ENCODE measurements at places on chromosomes 16 and 17. TPM values are rescaled to one million over a fixed set of nuclear protein-coding genes. Genes with fewer than 3 reads are reported as not detected.

Gene C16orf96
- total RNA-seq, result 0.21 TPM

Gene TEKT1
- not detected for total RNA-seq

Gene KRTAP4-9
- not detected for total RNA-seq

Gene KRT40
- not detected for total RNA-seq

Gene ABCC12
- total RNA-seq, result not detected

Gene SMIM36
- not detected for total RNA-seq

Gene RAB11FIP4
- 35.5 TPM for total RNA-seq

Gene CRYBA1
- total RNA-seq, result not detected

Gene PDK2
- 31.3 TPM for total RNA-seq

Gene TNRC6C
- total RNA-seq, result 40.2 TPM

Gene SLC6A4
- 0.12 TPM for total RNA-seq

Gene PRSS21
- total RNA-seq, result 0.27 TPM

Gene CLDN6
- total RNA-seq, result not detected

Gene KRTAP9-8
- total RNA-seq, result not detected

Gene ARHGDIG
- not detected for total RNA-seq

Gene SLFN14
- not detected for total RNA-seq

Gene PLXDC1
- 6.0 TPM for total RNA-seq

Gene KLHL10
- total RNA-seq, result not detected

Gene ASGR1
- total RNA-seq, result 0.62 TPM

Gene CYGB
- total RNA-seq, result not detected

Gene CMTM1
- 15.3 TPM for total RNA-seq

Gene ZNF768
- total RNA-seq, result 2.6 TPM

Gene LPO
- not detected for total RNA-seq

Gene CEP295NL
- 0.10 TPM for total RNA-seq

Gene ABCC6
- total RNA-seq, result not detected

Gene SEBOX
- not detected for total RNA-seq

Gene DHRS7C
- total RNA-seq, result not detected

Gene SLC16A13
- total RNA-seq, result 18.0 TPM

Gene IRX3
- not detected for total RNA-seq

Gene PLCG2
- total RNA-seq, result 2.6 TPM

Gene SLC52A1
- total RNA-seq, result 0.82 TPM

Gene ZG16
- total RNA-seq, result not detected

Gene ESRP2
- 0.08 TPM for total RNA-seq

Gene GLP2R
- not detected for total RNA-seq

Gene TUBB3
- total RNA-seq, result 1.1 TPM

Gene SYNRG
- 106 TPM for total RNA-seq

Gene MT1F
- total RNA-seq, result 19.6 TPM

Gene SERPINF2
- total RNA-seq, result 1.3 TPM

Gene SLC38A8
- total RNA-seq, result not detected

Gene CACNG4
- total RNA-seq, result not detected

Gene SMTNL2
- total RNA-seq, result not detected

Gene LLGL2
- total RNA-seq, result 24.2 TPM

Gene KRT15
- not detected for total RNA-seq

Gene KRTAP4-6
- not detected for total RNA-seq

Gene DNAI2
- 1.2 TPM for total RNA-seq

Gene HSF5
- total RNA-seq, result 0.77 TPM

Gene GH1
- not detected for total RNA-seq

Gene PYY
- total RNA-seq, result not detected

Gene CHAD
- total RNA-seq, result not detected

Gene CDH13
- not detected for total RNA-seq

Gene GDPD1
- total RNA-seq, result 2.5 TPM

Gene SEPTIN1
- total RNA-seq, result 413 TPM

Gene IKZF3
- 33.1 TPM for total RNA-seq

Gene FOXJ1
- total RNA-seq, result 0.20 TPM

Gene DNAH3
- total RNA-seq, result not detected

Gene TMC7
- total RNA-seq, result not detected

Data from activated CD4-positive, alpha-beta T cell treated with anti-CD3 and anti-CD28 coated beads, Interleukin-2, amount 10 ng/mL, durations not matched to agents 7 days and 5 days (primary cell).